Stimulated activated CD4-positive, alpha-beta T cell treated with anti-CD3 and anti-CD28 coated beads, Interleukin-15, amount 100 ng/mL, for 1 hour (primary cell): ENCODE measurements at places on chromosomes 1 and 21.

- no peak for DNase-seq
Measured at GRCh38 chr1:78676347-78676982, 26.8 kb downstream of the IFI44 start.

DNA sequence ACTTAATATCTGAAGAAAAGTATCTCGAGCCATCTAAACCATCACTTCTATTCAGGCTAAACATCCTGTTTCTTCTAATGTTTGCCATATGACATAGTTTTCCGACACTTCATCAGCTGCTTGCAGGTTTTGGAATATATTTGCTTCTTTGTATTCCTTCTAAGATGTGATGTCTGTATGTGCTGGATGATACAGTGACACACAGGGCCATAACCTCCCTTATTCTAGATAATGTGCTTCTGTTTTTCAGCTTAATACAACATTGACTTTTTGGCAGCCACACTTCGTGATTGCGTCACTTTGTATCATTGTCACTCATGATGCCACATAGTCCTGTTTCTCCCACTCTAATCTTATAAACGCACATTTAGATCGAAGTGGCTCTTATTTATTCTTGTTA lies 156.3 kb downstream of the CRB1 start:
- DNase-seq = no peak

GRCh38 chr1:34236089-34236488 lies 59.4 kb downstream of the C1orf94 start:
- no peak for DNase-seq

GRCh38 chr1:118998171-118998570 lies 10.0 kb upstream of the TBX15 start:
- no peak for DNase-seq

GRCh38 chr1:235998812-235999211 lies 66.1 kb downstream of the NID1 start:
- no peak for DNase-seq

GRCh38 chr1:98546319-98546718 lies 115.2 kb upstream of the SNX7 start:
- DNase-seq = no peak

GRCh38 chr1:158248118-158248517 lies 6.1 kb upstream of the CD1A start:
- no peak for DNase-seq

- no peak for DNase-seq
Measured at GRCh38 chr1:83500531-83500930, 498.4 kb downstream of the TTLL7 start.

DNA sequence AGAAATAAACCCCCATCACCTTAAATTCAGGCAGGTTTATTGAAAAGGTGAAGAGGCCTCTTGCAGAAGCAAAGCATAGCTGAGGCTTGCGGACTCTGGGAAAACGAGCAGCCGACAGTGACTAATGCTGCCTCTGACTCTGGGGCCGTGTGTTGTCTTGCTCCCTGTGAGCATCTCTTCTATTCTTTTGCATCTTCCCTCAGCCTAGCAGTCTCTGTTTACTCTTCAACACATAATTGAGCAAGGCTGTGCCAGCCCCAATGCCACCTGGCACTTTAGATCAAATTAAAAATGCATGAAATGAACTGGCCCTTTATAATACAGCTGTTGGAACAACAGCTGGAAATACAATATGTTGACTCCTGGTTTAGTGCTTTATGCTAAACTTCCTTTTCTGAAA lies 18.4 kb upstream of the REG4 start:
- DNase-seq = no peak

GRCh38 chr21:33149181-33149580 lies 79.2 kb downstream of the OLIG1 start:
- no peak for DNase-seq

DNA sequence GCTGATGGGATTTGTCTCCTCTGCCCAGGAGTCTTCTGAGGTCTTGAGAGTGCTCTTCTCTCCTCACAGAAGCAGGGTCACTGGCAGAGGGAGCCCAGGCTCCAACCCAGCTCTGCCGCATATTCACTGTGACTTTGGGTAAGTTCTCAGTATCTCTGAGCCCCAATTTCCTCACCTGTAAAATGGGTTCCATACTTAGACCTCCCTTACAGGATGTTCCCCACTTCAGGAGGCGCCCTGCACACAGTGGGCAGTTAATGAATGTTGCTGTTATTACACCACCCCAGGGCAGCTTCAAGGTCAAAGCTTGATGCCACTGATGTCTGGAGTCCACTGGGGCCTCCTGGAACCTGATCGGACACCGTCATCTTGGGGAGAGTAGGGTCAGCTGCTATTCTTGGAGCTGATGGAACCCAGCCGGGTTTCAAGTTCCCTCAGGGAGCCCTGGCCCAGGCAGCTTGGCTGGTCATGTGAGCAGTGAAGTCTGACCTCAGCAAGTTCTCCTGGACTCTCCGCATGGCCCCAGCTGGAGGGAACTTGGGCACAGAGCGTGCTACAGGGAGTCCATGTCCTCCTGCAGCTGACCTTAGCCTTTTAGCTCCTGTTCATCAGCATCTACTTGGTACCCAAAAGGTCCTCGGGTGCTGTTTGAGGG lies 21.8 kb downstream of the COA7 start:
- no peak for DNase-seq

DNA sequence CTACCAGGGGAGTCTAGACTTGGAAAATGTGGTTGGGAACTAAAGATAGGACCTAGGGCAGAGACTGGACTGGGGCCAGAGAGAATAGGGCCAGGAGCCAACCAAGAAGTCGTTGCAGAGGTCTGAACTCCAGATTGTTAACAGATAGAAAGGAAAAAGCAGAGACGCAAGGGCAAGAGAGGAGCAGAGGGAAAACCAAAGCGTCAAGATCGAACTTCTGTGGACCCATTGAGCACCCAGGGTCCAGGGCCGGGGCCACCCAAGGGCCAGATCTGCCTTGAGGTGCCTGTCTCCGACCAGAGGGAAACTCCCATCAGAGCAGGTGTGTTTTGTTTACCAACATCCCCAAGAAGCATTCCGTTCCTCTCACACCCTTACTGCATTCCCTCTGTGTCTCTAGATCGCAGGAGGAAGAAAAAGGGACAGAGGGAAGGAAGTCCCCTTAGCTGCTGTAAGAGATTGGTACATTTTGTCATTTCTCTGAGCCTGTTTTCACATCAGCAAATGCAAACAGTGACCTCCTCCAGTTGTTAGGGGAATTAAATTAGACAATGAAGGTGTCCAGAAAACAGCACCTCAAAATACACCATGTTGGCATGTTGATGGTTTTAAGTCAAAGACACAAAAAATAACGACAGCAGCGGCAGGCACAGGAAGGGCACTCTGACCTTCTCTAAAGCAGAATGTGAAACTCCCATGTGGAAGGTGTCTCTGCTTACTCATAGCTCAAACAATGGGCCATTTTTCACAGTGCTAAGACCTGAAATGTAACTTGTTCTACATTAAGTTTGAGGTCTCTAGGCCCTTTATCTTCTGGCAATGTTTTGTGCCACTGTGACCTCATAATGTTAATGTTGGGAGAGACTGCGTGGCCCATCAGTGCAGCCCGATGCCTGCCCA lies 105.8 kb upstream of the RAB4A start:
- no peak for DNase-seq
